NAMALWA (cell line): ENCODE measurements at places on chromosomes 4 and X.

DNA sequence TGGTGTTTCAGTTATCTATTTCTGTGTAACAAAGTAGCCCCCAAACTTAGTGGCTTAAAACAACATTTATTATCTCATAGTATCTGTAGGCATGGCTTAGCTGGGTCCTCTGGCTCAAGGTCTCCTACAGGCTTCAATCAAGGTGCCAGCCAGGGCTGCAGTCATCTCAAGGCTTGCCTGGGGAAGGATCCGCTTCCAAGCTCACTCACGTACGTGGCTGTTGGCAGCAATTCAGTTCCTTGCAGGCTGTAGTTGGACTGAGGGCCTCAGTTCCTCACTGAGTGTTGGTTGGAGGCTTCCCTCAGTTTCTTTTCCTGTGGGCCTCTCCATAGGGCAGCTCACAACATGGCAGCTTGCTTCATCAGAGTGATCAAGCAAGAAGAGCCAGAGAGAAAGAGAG, 9.3 kb downstream of the FAM120C start:
- DNase-seq: no peak

DNA sequence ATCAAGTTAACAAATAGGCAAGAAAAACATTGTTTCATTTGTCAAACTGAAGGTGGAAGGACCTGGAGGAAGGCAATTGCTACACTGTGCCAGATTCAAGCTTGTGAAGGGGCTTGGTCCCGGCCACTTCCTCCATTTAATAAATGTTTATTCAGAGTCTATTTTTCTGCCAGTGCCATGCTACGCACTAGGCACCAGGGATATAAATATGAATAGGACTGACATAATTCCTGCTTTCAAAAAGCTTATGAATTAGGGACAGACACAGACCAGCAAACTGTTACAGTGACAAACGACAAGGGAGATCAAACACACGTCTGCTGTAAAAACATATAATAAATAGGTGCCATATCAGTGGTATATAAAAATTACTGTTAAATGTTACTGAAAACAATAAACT, 571 bp downstream of the TLR6 start:
- peak; percentile 74 for DNase-seq

DNA sequence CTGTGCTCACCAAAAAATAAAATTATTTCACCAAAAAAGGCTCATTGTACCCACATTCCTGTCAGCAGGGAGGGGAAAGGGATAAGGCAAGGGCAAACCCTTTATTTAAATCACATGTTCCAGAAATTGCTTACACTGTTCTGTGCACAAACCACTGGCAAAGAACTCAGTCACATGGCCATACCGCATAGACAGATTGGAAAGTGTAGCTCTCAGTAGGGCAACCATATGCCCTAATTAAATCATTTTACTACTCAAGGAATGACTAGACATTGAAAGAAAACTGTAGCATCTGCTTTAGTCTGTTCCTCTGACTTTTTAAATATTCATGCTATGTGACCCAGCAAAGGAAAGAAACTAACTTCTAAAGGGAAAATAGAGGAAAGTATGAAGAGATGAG, 119.2 kb upstream of the FAM241A start:
- no peak for DNase-seq

DNA sequence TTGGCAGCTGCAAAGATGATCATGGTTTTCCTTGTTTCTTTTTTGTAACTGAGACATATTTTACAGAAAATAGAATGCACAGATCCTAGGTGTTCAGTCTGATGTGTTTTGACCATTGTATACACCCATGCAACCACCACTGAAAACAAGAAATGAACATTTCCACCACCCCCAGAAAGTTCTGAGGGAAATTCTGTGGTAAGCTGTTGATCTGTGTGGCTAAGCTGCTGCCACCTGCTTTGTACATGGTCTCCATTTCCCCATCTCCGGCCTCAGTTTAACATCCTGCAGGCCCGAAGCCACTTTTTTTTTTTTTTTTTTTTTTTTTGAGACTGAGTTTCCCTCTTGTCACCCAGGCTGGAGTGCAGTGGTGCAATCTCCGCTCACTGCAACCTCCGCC, 65.3 kb downstream of the NYX start:
- peak; percentile 48 for DNase-seq

DNA sequence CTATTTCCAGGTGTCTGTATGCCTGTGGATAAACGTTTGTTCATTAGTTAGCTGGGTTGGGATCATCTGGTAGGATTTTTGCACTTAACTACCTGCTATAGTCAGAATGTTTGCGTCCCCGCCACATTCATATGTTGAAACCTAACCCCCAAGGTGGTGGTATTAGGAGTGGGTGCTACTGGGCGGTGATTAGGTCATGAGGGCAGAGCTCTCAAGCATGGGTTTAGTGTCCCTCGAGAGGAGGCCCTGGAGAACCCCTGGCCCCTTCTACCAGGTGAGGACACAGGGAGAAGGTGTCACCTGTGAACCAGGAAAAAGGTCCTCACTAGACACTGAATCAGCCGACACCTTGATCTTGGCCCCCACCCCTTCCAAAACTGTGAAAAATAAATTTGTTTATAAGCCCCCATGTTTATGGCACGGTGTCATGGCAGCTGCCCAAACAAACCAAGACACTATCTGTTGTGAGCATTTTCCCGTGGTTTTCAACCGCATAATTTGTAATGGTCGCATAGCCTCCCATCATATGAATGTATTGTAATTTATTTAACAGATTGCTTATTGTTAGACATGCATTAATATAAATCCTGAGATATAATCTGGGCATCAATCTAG, 92.7 kb upstream of the TRIM2 start:
- DNase-seq: peak; percentile 23

DNA sequence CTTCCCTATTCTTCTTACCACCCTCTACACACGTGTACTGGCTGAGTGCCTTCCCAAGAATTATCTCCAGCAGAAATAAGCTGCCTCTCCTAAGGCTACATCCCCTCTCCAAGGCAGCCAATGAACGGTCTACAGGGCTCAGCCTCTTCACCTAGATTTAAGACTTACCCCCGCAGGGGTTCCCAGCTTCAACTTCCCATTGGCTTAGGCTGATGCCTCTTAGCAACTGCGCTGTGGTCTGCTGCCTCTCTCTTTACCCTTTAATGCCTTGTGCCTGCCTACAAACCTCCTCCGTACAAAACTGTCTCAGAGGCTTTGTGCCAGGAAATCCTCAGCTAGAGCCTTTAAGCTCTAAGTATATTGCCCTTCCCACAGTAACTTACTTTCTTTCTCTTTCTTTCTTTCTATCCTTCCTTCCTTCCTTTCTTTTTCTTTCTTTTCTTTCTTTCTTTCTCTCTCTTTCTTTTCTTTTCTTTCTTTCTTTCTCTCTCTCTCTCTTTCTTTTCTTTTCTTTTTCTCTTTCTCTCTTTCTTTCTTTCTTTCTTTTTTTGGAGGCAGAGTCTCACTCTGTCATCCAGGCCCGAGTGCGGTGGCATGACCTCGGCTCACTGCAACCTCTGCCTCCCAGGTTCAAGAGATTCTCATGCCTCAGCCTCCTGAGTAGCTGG, 15.1 kb upstream of the PIGA start:
- DNase-seq: no peak

DNA sequence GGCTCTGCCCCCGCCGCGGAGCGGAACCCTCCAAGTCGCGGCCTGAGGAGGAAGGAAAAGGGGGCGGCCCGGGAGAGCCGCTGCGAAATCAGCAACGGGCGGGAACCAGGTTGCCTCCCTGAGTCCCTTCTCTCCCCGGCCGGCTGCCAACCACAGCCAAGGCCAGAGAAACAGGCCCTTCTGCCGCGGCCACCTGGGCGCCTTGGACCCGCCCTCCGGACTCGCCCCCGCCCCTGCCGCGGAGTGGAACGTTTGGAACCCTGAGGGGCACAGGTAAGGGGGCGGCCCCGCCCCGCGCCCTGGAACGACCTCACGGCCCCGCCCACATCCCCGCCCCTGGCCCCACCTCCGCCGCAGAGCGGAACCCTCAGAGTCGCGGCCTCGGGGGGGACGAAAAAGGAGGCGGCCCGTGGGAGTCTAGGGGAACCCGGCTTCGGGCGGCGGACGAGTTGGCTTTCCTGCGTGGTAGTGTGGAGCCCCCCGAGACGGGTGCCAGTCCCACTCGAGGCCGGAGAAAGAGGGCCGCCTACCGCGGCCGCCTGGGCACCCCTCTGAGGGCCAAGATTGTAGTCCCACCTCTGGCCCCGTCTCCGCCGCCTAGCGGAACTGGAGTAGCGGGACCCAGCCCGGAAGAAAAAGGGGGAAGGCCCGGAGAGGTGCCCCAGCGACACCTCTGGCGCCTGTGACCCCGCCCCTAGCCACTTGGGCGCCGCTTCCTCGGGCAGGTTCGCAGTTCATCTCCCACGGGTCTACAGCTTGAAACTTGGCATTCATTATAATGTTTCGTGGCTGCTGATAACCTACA, 669 bp upstream of the PHKA2 start:
- DNase-seq: peak; percentile 85

- DNase-seq: peak; percentile 28
Observed at GRCh38 chrX:57964975-57965374, 54.7 kb upstream of the ZXDA start.

- DNase-seq: no peak
Observed at GRCh38 chr4:146123231-146123630, 52.3 kb upstream of the LSM6 start.

DNA sequence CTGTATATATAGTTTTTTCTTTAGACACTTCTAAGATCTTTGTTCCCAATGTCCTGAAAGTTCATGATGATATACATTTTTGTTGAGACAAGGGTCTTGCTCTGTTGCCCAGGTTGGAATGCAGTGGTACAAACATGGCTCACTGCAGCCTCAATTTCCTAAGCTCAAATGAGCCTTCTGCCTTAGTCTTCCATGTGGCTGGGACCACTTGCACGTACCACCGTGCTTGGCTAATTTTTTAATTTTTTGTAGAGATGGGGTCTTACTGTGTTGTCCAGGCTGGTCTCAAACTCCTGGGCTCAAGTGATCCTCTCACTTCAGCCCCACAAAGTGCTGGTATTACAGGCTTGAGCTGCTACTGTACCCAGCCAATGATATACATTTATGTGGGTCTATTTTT, 132.9 kb upstream of the BCOR start:
- no peak for DNase-seq

DNA sequence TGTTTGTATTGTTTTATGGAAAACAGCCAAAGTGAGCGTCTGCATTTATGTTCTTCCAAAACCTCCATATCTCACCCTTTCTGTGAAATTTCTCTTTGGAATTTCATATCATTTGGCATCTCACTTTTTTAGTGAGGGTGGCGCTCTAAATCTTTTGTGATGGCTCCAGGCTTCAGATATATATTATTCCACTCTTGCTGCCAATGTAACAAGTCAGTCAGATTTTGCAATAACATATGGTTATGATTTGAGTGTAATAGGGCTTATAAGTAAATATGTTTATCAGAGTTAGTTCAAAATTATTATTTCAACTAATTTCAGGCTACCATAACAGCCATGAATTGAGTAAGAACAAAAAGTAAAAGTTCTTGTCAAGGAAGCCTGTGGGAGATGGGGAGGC, 314.7 kb downstream of the PDGFC start:
- DNase-seq: no peak

- DNase-seq: peak; percentile 50
Observed at GRCh38 chrX:1483843-1484637, 31.3 kb upstream of the ASMTL start.

DNA sequence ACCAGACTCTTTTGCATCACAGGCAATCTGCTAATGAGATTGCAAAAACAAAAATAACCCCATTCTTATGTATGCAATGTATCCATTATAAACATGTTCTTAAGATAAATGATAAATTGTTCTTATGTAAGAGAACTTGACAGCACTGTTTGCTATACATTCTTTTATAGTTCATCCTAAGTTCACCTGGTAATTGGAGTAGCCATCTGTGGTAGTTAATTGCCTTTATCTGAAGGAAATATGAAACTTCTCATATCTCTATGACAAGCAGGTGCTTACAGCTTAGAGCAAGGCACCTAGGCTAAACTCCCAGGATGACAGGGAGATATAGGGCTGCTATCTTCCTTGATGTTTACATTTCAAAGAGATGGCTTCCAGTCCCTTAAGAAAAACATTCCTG, 21.3 kb upstream of the CLCN5 start:
- no peak for DNase-seq

GRCh38 chr4:121698236-121698671, 1.5 kb upstream of the ANXA5 start:
- DNase-seq: no peak

GRCh38 chr4:4914965-4915845, 55.7 kb downstream of the MSX1 start:
- DNase-seq: no peak

GRCh38 chr4:10534820-10535219, 77.6 kb upstream of the ZNF518B start:
- DNase-seq: no peak

DNA sequence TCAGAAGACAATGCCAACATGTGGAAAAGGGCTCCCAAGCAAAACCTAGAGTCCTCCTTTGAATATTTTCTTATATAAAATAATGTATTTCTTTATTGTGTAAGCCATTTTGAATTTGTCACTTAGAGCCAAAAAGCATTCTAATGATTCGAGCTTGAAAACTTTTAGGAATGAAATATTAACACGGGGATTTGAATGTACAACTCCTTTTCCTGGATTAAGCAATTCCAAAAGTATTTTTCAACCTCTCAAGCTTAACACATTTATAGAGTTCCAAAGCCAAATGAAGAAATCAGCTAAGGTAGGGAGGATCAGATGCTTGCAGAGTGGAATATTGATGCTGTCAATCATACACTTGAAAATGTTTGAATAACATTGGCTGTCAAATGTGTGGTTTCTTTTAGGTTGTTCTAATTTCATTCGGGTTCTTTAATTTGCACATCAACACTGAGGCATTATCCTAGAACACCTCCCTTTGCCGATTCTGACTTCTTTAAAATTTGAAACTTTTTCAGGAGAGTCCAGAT, 67.2 kb upstream of the ETNPPL start:
- no peak for DNase-seq

GRCh38 chrX:34654696-34655490, 2.2 kb downstream of the TMEM47 start:
- DNase-seq: no peak

DNA sequence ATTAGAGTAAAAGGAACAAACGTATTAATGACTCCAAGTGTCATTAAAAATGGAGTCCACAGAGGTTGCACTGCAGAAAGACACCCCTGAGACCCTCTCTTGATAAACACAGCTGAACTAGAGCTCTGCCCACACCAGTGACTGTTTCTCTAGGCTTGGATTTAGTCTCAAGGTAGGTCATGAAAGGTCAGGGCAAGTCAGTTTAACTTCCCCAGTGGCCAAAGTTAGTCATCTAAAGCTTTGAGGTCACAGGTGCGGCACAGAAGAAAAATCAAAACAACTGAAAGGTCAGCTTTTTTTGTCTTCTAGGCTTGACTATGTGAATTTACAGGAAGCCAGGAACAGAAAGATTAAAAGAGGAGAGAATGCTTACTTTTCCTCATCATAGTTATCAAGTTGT, 749.6 kb downstream of the RAB28 start:
- DNase-seq: no peak

GRCh38 chr4:149997881-149998421, 80.3 kb upstream of the DCLK2 start:
- peak; percentile 20 for DNase-seq
